ENCODE measurements at places on chromosomes 16 and 17. TPM values are rescaled to one million over a fixed set of nuclear protein-coding genes. Genes with fewer than 3 reads are reported as not detected.

The SLC5A10 gene
- total RNA-seq: not detected

The MAPT gene
- 4.4 TPM for total RNA-seq

- no peak for DNase-seq
These were observed 37.1 kb downstream of the NXPH3 start for GRCh38 chr17:49612726-49613125.

DNA sequence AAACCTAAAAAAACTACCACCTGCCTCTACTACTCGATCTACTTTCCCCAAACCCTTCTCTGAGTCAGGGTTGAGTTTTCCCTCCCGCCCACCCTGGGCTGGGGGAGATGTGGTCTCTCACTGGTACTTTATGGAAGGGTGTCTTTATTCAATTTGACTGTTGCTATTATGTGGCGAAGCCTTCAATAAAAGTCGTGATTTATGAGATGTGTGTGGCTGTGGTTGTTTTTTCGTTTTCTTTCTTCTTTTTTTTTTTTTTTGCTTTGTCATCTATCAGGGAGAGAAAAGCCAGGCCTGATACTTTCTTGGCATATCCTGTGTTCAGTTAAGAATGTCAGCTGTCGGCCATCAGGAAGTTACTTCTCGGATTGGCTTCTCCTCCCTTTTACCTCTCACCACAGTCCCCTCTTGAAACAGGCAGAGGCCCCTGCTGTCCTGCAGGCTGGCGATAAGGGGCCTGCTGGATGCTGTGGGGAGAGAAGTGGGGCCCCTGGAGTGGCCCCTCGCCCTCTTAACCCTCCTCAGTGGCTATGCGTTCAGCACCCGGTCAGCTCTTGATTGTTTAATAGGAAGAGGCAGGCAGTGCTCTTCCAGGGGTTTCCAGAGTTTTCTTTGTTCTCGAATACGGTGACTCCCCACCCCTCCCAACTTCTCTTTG lies 123.0 kb downstream of the MSI2 start:
- DNase-seq: no peak

- no peak for DNase-seq
These were observed 1.2 kb downstream of the RABEP2 start for GRCh38 chr16:28923652-28924398.

- peak; percentile 10 for DNase-seq
These were observed 30.9 kb upstream of the PLLP start for GRCh38 chr16:57315416-57315815.

DNA sequence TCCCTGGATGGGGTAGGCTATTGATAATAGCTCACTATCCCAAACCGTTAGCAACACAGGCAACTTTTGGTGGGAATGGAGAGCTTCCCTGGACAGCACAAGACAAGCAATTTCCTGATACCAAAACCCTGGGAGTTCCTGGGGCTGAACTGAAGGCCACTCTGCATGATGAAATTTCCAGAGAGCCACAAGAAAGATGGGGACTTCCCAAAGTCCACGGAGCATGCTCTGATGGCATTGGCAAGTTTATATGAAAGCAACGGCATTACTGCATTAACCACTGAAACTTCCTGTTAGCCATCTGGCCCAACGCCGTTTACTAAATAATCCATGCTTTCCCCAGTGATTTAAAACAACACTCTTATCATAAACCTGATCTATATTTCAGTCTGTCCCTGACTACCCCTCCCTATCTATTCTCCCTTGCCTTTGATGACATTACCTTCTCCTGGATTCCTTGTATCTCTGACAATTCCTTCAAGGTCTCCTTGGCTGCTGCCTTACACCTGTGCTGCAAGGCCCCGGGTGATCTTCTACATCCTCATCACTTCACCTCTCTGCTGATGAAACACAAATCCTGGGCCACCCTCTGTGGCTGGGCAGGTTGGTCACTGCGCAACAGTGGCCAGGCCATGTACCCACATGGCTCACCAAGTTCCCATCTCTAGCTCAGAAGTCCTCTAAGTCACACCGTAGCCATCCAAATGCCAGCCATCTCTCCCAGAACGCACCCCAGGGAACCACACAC lies 108.5 kb upstream of the RCVRN start:
- no peak for DNase-seq

- no peak for DNase-seq
These were observed 557.7 kb downstream of the MAF start for GRCh38 chr16:79042886-79043285.

GRCh38 chr16:81544700-81545271 lies 100.2 kb downstream of the CMIP start:
- peak; percentile 40 for DNase-seq

- DNase-seq: no peak
These were observed 229.3 kb downstream of the HS3ST3A1 start for GRCh38 chr17:13372432-13372831.

DNA sequence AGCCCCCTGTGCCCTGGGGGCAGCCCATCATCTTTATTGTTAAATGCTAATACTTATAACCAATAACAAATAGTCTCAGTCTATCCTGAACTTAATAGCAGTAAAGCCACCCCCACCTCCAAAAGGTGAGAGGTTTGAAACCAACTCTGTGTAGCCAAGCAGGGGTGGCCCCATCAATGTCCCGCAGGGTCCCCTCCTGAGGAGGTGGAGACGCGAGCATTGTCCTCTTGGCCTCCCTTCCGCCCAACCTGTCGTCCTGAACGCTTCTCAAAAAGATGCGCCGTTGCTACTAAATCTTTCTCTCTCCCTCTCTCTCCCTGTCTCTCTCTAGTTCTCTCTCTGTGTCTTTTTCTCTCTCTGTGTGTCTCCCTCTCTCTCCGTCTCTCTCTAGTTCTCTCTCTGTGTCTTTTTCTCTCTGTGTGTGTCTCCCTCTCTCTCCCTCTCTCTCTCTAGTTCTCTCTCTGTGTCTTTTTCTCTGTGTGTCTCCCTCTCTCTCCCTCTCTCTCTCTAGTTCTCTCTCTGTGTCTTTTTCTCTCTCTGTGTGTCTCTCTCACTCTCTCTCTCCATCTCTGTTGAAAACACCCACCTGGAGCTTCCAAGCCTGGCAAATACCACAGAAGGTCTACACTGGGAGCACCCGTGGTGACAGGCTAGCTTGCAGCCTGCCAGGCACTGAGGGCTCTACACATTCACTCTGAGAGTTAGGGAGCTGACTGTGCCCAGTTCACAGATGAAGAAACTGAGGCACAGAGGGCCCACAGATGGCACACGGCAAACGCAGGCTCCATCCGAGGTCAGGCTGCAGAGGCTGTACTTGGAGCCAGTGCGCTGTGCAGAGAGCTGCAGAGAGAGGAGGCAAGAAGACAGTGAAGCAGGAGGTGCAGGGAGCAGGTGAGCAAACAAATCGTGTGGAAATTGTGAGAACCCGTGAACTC lies 185.9 kb downstream of the C16orf95 start:
- DNase-seq: peak; percentile 40

DNA sequence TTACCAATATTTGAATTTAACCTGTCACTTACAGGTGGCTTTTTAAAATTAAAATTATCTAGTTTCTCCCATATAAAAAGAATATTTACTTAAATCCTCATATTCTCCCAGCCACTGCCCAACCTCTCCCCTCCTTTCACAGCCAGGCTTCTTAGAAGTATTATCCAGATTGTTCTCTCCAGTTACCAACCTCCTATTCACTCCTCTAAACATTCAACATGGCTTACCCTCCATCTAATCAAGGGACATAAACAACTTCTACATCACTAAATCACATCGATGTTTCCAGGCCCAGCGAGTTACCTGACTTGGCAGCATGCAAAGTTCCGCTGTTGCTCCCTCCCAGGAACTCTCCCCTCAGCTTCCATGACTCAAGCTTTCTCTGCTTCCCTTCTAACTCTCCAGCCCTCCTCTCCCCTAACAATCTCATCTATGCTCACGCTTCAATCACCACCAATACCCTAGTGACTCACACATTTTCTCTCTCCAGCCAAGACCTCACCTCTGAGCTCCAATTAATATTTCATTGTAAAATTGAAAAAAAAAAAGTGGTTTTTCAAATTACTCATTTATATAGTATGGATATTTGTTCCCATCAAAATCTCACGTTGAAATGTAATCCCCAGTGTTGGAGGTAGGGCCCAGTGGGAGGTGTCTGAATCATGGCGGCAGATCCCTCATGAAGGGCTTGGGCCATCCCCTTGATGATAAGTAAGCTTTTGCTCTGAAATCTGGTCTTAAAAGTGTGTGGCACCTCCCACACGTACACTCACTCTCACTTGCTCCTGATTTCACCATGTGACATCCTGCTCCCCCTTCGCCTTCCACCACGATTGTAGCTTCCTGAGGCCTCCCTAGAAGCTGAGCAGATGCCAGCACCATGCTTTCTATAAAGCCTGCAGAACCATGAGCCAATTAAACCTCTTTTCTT lies 88.5 kb downstream of the HELZ start:
- no peak for DNase-seq

Measured in posterior vena cava (tissue), 2 donors.